Stimulated activated naive CD4-positive, alpha-beta T cell treated with Interleukin-2 at 50 U/mL for 16 hours (primary cell): ENCODE measurements at places on chromosomes 5 and 9.

- no peak for DNase-seq
These were observed 52.9 kb upstream of the DHFR start for GRCh38 chr5:80707645-80708044.

GRCh38 chr9:124293718-124294506, 36.2 kb downstream of the NEK6 start:
- no peak for DNase-seq

DNA sequence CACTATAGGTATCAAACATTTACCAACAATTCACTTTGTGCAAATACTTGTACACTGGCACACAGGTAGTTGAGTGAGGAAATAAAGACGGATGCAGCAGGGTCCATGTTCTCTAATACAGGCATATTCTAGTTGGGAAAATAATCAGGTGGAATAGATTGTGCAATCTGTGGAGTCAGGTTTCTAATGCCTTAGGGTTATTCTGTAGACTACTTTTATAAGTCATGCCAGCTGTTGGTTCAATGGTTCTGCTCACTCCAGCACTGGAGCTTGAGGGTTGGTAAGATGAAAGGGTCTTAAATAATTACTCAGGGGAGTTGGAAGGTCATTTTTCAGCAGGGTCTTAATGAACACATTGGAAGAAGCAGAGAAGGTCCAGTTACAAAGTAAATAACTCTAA, 690.3 kb upstream of the DMAC1 start:
- DNase-seq = no peak

DNA sequence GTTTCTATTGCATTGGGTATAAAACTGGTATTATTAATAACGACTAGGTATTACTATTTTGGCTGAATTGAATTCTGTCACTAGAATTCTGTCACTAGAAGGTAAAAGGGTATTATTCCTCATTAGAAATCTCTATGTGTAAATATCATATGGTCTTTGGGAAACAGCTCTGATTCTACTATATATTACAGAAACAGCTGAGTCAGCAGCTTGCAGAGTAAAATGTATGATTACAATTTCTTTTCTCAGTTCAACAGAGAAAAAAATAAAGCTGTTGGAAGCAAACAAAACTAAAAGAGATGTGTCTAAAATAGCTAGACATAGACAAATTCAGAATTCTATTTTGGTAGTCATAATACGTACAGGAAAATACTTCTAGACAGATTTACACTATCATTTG, 48.5 kb downstream of the HAPLN1 start:
- DNase-seq = no peak

DNA sequence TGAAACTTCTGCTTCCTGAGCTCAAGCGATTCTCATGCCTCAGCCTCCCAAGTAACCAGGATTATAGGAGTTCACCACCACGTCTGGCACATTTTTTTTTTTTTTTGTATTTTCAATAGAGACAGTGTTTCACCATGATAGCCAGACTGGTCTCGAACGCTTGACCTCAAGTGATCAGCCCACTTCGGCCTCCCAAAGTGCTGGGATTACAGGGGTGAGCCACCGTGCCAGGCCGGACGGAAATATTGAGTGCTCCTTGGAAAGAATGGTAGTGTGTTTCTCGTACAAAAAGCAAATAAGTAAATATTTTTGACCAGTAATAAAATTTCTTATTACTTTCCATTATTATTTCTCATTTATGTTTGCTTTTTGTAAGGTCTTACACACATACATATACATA, 1307.9 kb upstream of the CDH6 start:
- no peak for DNase-seq

DNA sequence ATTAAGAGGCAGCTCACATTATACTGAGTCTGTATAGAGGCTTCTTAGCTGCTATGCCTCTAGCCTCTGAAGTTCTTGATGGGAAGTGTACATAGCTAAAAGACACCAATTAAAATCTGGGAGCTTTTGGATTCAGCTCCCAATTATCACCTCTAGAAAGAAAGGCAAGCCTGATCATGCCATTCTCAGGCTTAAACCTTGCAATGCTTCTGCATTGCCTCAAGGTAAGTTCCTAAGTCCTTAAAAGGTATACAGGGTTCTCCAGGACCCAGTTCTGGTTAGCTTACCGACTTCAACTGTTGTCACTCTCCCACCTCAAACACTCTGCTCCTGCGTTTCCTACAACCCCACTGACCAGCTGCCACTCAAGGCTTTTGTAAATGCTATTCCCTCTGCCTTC, 17.5 kb upstream of the CCL28 start:
- no peak for DNase-seq

- no peak for DNase-seq
These were observed 62.6 kb upstream of the LRRTM2 start for GRCh38 chr5:138937392-138938387.

DNA sequence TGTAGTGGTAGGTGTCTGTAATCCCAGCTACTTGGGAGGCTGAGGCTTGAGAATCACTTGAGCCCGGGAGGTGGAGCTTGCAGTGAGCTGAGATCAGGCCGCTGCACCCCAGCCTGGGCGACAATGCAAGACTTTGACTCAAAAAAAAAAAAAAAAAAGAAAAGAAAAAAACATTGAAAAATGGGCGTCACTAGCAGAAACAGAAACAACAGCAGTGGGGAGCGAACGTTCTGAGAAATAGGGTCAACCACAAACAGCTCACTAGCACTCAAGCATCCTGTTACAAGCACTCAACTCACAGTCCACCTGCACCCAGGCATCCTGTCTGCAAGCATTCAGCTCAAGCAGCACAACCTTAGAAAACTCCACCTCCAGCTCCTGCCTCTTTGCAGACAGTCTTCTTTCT, 17.2 kb downstream of the TRIM14 start:
- DNase-seq = peak; percentile 81

DNA sequence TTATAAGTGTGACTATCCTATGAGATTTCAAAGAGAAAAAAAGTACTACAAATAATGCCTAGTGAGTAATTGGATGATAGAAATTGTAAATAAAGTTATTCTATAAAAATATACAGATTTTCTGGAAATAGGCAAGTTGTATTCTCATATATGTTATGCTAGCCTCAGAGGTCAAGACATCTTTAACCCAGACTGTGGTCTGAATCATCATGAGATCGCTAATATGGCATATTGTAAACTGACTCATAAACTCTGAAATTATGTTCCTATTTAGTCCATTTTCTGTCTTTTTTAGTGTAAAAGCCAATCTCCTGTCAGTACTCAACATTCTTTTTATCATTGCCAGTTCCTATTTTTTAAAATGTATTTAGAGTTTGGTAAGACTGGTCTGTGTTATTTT, 14.2 kb downstream of the LOX start:
- DNase-seq = no peak

DNA sequence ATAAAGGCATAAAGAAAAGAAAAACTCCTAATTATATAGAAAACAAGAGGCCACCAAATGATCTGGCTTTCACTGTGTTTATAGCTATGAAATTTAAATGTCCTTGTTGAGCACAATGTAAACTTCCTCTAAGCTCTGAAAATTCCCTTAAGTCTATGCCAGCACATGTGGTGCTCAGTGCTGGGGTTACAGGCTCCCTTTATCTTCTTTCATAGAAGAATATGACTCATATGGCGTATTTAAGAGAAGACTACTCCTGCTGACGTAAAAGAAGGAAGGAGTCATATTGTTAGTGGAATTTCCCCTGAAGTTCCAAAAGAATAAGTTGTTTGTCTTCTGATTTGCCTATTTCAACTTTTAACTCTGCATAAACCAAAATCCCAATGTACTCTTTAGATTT, 30.4 kb downstream of the RNF145 start:
- no peak for DNase-seq

DNA sequence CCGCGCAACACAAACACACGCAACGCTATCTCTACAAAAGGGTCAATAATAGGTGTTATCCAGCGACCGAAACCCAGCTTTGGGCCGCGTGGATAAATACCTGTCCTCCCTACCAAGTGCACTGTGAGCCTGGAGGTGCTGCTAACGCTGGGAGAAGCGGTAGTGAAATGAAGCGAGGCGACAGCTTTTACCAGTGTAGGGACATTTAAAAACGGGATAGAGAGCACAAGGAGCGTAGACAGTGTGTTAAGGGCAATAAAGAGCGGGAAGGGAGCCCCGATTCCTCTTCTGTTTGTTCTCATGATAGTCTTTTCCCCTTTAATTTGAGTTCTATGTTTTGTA, 421 bp upstream of the DEPDC1B start:
- DNase-seq = no peak

DNA sequence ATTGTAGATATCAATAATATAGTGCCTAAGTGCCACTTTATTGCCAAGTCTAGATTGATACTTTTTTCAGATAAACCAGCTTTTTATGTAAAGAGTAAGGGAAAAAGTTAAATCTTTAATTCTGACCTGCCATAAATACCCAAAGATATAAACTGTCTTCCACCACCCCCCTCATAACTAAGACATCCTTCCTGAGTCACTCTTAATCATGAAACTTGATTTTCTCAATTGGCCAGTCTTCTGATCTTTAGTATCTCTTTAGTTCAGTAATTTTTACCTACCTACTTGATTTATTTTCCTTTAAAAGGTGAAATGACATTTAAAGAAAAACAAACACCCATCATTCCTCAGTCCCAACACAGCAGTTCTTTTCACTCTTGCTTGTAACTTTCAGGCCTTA, 21.8 kb downstream of the C5orf22 start:
- DNase-seq = no peak

- DNase-seq = no peak
These were observed 147.5 kb downstream of the SLIT3 start for GRCh38 chr5:169153405-169153804.

GRCh38 chr5:125607018-125607417, 816.2 kb upstream of the GRAMD2B start:
- no peak for DNase-seq

DNA sequence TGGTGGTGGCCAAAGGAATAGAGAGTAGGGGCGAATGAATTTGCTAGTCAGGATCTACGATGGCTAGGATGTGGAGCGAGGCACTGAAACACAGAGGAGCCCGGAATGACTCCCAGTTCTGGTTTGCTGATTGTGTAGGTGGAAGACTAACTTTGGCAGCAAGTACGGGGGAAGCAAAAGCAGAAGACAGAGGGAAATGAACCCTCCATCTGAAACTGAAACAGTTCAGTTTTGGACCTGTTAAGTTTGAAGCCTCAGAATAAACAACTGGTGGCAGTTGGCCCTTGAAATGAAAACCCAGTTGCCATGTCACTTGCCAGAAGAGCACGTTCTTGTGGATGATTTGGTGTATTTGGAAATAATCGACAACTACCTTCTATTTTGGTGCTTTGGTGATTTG, 15.4 kb upstream of the SMIM15 start:
- no peak for DNase-seq
